CD8-positive, alpha-beta T cell (primary cell): ENCODE measurements at places on chromosomes 4 and X. TPM values are rescaled to one million over a fixed set of nuclear protein-coding genes. Genes with fewer than 3 reads are reported as not detected.

GRCh38 chrX:124507246-124507645 is 160.9 kb downstream of the SH2D1A start:
- DNase-seq, result no peak

- DNase-seq, result no peak
These were observed 41.8 kb downstream of the C4orf50 start for GRCh38 chr4:5976431-5976830.

GRCh38 chrX:74286950-74287740 is 16.8 kb upstream of the ZCCHC13 start:
- no peak for DNase-seq

DNA sequence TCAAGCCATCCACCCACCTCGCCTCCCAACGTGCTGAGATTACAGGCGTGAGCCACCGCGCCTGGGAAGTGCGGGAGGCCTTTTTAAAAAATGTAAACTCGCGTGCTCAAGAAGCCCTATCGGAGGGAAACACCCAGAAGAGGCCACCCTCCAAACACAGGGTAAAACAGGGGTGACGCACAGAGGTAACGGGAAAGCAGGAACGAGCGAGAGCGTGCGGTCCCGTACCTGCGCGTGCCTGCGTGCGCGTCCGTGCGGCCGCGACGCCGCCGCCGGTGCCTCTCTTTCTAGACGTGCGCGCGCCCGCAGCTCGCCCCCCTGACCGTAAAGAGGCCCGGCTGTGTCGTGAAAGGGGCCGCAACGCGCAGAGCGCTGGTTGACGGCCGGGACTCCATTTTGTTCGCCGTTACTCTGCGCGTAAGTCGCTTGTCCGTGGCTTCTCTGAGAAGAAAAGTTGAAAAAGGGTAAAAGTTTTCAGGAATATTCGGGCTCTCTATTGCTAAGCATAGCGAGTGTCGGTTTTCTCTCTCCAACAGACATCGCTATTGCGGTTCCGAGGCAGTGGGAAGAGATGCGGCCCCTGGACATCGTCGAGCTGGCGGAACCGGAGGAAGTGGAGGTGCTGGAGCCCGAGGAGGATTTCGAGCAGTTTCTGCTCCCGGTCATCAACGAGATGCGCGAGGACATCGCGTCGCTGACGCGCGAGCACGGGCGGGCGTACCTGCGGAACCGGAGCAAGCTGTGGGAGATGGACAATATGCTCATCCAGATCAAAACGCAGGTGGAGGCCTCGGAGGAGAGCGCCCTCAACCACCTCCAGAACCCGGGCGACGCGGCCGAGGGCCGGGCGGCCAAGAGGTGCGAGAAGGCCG is at the start of gene MRFAP1:
Gene MRFAP1, plus strand, starts transcription at position 394 of the 872 bp plus-strand sequence. Its CDS starts 178 bp downstream, at position 572.
- DNase-seq, result peak; percentile 93

PNMA6A gene
- total RNA-seq, result 0.22 TPM

DNA sequence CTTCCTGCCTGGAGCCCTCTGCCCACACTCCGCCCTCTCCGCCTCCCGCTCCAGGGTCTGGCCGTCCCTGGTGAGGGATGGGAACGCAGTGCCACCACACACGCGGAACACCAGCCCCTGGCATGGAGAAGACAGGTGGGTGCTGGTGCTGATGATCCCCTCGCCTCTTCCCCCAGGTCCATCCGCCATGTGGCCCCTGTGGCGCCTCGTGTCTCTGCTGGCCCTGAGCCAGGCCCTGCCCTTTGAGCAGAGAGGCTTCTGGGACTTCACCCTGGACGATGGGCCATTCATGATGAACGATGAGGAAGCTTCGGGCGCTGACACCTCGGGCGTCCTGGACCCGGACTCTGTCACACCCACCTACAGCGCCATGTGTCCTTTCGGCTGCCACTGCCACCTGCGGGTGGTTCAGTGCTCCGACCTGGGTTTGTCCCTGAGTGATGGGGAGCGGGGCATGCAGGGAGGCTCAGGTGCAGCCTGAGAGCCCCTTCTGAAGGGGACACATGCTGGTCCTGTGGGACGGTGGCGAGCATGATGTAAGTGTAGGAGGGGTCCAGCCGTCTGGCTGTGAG is 9.8 kb downstream of the BGN start:
- DNase-seq, result no peak

CTSO gene
- total RNA-seq, result 5.9 TPM

- no peak for DNase-seq
These were observed 48.9 kb downstream of the MND1 start for GRCh38 chr4:153393397-153393796.

MAGEB10 gene
- total RNA-seq, result not detected

SLC7A11 gene
- total RNA-seq, result not detected

GRCh38 chr4:134539729-134540231 is 338.2 kb upstream of the PABPC4L start:
- DNase-seq, result no peak

PCDH10 gene
- not detected for total RNA-seq

GRCh38 chr4:128388352-128388630 is 100.7 kb upstream of the PGRMC2 start:
- DNase-seq, result no peak

GRCh38 chrX:40531056-40531826 is 49.5 kb upstream of the ATP6AP2 start:
- DNase-seq, result no peak
